ENCODE measurements at places on chromosomes 5 and 9. TPM values are rescaled to one million over a fixed set of nuclear protein-coding genes. Genes with fewer than 3 reads are reported as not detected.

PPP3R2 gene
- not detected for total RNA-seq

SLC36A2 gene
- not detected for total RNA-seq

ABCA1 gene
- 5.0 TPM for total RNA-seq

SPATA31E1 gene
- not detected for total RNA-seq

- DNase-seq = no peak
These were observed 20.3 kb downstream of the MELK start for GRCh38 chr9:36592801-36593583.

GRCh38 chr5:109805883-109806282 lies 116.2 kb downstream of the MAN2A1 start:
- no peak for DNase-seq

GRCh38 chr5:157266286-157267007 lies 524 bp downstream of the CYFIP2 start:
- peak; percentile 68 for DNase-seq

- DNase-seq = peak; percentile 92
These were observed 1.3 kb upstream of the PHPT1 start for GRCh38 chr9:136847826-136848392.

- DNase-seq = no peak
These were observed 612.6 kb downstream of the EBF1 start for GRCh38 chr5:158487156-158487555.

GRCh38 chr9:112380102-112380824 lies at the start of gene HSDL2:
HSDL2 (plus strand) TSS chr9:112380108; CDS start chr9:112380164, 56 bp downstream.
- DNase-seq = no peak

DNA sequence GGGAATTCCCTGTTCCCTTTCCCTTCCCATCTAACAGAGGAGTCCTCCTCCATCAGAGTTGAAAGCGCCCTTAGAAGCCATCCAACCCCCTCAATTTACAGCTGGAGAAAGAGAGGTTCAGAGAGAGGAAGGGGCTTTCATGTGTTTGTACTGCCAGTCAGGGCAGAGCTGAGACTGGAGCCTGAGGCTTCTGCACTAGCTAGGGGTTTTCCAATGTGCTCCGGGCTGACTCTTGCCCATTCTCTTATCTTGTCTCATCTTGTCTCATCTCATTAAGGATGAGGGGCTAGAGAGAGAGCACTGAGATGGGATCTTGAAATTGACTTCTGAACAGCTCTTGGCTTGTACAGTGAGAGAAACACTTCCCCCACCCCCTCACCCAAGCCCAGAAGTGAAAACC lies 67.4 kb upstream of the SHB start:
- DNase-seq = no peak

GRCh38 chr5:155150012-155150411 lies 136.5 kb downstream of the KIF4B start:
- no peak for DNase-seq

DNA sequence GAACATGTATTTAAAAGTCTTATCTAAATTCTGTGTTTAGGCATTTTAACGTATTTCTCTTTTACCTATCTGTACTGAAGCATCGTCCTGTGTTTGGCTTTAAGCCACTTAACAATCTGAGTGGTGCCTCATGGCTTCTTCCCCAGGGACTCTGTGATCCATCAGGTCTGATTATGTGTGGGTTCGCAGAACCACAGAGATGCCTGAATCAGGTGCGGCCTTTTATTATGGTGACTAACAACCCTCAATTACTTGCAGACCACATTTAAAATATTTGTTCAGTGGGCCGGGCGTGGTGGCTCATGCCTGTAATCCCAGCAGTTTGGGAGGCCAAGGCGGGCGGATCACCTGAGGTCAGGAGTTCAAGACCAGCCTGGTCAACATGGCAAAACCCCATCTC lies 39.6 kb upstream of the SAP30L start:
- no peak for DNase-seq

- DNase-seq = no peak
These were observed 196.6 kb upstream of the CD180 start for GRCh38 chr5:67393211-67393610.

- DNase-seq = no peak
These were observed 44.6 kb downstream of the JAKMIP2 start for GRCh38 chr5:147737921-147738320.

GRCh38 chr5:16454686-16455085 lies 10.9 kb downstream of the ZNF622 start:
- DNase-seq = no peak

DNA sequence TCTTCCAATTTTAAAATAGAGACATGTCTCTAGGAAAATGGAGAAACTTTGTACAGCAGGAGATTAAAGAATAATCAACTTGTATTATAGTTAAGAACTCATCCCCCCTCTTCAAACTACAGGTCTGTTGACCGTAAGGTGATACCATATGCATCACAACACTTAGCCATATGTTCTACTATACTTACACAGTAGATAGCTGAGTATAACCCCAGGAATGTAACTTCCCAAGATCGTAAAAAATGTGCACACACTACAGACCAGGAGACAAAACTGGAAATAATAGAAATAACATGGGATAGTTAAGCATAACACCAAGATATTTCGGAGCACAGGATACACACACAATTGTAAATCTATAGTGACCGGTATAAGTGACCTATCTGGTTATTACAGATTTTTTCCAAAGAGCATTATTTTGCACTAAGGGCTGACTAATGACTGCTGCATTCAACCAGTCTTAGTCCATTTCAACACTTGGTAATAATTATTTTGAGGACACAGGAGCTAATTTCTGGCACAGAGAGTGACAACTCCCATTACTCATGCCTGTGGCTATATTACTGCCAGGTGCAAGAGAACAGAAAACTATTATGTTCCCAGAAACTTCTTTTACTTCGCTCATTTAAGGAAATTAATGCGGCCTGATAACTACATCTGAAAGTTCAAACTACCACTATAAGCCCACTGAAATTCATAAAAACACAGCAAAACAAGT lies 15.4 kb upstream of the ZNF622 start:
- DNase-seq = no peak

- DNase-seq = no peak
These were observed 73.0 kb upstream of the SPOCK1 start for GRCh38 chr5:137572042-137572695.

DNA sequence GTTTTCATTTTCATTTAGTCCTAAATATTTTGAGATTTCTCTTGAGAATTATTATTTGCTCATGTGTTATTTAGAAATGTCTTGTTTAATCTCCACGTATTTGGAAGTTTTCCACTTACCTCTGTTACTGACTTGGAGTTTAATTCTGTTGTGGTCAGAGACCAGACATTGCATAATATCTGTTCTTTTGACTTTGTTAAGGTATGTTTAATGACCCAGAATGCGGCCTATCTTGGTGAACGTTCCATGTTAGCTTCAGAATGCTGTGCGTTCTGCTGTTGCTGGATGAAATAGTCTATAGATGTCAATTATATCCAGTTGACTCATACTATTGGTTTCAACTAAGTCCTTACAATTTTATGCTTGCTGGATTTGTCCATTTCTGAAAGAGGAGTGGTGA lies 325.3 kb upstream of the TARS1 start:
- DNase-seq = no peak

DNA sequence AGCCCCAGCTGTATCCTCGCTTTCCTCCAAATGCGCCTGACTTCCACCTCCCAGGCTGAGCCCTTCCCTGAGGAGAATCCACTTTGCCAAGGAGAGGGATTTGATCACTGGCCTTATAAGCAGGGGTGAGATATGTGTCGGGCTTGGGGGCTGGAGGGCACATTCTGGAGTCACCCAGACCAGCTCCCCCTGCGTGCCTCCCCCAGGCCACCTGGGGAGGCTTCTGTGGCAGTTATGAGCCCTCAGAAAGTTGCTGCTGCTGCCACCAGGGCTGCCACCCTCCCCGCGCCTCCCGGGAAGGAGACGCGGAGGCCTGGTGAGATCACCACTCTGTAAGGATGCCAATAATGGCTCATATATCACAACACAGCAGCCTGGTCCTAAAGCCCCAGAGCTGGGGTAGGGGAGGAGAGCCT lies 211.5 kb downstream of the PAPPA start:
- DNase-seq = no peak

- no peak for DNase-seq
These were observed 210.3 kb downstream of the ACTL7B start for GRCh38 chr9:108645520-108645919.
